GM13976 (cell line): ENCODE measurements at places on chromosomes 12 and 14.

DNA sequence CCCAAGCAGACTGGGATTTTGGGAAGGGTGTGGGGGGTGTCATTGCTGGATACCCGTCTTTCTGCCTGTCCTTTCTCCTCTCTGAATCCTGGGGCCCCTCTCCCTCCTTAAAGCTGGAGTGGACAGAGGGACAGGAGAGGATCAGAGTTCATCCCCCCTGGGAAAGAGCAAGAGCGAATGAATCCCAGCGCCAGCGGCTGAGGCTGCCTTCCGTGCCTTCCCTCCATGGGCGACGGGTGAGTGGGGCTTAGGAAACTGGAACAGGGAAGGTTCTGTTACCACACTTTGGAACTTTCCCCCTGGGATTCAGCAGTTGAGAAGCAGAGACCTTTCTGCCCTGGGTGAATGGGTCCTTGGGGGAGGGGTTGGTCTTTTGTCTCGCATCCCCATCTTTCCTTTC, 16.2 kb upstream of the RIN3 start:
- DNase-seq, result no peak

DNA sequence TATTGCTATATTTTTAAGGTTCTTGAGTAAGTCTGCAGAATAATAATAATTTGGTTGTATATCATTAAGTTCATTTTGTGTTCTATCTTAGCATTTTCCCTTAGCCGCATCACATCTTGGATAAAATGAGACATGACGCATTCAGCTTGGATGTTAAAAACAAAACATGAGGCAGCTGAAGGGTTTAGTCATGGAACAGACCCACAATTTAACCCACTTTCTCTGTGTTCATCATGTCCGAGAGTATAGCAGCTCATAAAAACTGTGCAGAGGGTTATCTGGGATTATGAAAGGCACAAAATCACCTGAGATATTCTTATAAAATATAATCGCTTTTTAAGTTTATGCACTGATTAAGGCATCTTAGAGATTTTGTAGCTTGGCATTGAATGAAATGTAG, 219.3 kb downstream of the TRHDE start:
- no peak for DNase-seq

DNA sequence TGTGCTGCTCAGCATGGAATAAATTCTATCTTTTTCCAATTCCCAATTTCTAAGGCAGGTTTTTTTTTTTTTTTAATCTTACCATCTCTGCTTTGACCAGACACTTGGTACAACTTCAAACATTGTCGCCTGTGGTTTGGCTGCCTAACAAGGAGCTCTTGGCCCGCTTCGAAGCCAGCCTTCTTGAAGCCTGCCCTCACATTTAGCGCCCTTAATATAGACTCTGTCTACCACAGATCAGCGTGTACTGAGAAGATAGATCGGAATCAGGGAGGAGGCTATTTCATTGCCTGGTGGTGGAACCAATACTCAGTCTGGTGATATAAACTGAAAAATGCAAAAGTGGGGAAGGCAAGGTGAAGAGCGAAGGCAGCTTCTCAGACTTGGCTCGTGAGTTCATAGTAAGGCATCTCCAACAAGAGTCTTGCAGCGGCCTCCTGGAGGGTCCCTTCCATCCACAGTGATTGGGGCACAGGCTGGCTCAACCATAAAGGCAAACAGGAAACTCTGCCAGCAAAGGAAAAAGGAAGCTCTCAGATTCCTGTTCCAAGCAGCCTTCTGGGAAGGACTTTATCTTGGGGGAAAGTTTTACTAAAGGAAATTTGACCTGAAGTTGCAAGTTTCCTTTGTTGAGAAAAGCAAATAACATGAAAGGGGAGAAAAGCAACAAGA, 103.2 kb upstream of the BCL2L14 start:
- no peak for DNase-seq

GRCh38 chr14:24712374-24712773, 78.4 kb upstream of the GZMB start:
- no peak for DNase-seq
